ENCODE measurements at places on chromosomes 6 and 20.

- DNase-seq: no peak
These were observed 260.0 kb downstream of the NRN1 start for GRCh38 chr6:5746759-5747130.

GRCh38 chr6:167572106-167572505 is 247.2 kb downstream of the TTLL2 start:
- DNase-seq: no peak

DNA sequence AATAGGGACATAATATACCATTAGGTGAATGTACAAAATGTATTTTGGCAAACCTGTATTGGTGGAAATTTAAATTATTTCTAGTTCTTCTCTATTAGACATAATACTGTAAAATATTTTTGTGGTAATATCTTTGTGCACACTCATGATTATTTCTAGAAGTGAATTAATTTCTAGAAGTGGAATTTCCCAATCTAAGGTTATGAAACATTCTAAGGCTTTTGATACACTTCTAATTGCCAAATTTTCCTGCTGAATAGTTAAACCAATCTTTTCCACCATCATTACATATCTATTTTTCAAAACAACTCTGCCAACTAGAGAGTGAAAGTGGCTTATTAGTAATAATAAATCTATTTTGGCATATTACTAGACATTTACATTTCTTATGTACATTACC is 1.8 kb upstream of the CCND3 start:
- no peak for DNase-seq

DNA sequence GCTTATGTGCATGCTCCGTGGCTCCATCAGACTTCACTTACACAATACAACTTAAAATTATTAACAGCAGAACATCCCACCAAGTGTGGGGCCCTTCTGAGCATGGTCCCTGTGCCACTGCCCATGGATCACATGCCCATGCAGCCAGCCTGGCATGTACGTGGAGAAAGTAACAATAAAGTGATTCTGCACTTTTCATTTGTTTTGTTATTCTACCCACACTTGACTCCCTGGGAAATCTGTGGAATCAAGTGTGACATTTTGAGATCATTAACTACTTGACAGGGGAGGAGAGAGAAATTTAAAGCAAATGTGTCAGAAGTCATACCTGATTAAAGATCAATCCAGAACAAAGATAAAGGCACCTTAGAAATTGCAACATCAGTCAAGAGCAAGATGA is 112.0 kb downstream of the ISM1 start:
- no peak for DNase-seq

DNA sequence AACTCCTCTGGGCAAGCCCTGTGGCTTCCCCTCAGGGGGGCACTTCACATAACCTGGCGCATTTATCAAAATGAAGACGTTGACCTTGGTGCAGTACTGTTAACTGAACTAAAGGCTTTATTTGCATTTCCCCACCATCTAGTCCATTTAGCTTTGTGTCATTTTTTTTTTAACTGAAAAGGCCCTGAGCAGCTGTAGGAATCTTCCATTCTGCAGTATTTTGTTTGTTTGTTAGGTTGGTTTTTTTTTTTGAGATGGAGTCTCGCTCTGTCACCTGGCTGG is 10.7 kb downstream of the TMEM181 start:
- DNase-seq: no peak

- DNase-seq: no peak
These were observed 63.6 kb downstream of the SYTL3 start for GRCh38 chr6:158713469-158713868.

DNA sequence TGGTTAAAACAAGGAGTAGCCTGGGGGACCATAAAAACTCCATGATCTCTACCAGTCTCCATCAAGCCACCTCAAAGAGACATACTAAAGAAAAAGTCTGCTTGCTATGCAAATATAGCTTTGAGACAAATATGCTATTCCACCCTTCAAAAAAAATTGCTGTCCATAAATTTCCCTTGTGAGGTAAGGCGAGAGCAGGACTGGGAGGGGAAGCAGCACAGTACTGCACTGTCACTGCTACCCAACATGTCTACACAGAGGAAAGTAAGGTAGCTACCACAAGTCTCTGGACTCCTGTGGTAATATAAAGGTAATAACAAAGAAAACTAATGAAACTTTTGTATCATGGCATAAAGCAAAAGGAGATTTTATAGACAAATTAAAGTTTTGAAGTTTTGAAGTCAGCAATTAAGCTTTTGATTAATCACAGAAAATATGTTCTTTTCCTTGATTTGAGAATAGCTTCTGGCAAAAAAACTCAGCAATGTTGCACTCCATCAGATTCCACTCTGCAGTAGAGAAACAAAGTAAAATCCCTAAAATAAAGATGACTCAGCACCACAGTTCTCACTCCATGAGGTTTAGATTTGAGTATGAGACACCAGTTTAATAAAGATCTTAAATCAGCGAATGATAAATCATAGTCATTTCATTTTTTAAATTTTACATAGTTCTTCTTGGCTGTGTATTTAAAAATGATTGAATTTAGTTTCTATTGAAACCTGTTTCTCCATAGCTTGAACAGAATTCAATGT is 602.4 kb downstream of the COL12A1 start:
- DNase-seq: no peak

- DNase-seq: no peak
These were observed 100.9 kb upstream of the PMEPA1 start for GRCh38 chr20:57810511-57811373.

DNA sequence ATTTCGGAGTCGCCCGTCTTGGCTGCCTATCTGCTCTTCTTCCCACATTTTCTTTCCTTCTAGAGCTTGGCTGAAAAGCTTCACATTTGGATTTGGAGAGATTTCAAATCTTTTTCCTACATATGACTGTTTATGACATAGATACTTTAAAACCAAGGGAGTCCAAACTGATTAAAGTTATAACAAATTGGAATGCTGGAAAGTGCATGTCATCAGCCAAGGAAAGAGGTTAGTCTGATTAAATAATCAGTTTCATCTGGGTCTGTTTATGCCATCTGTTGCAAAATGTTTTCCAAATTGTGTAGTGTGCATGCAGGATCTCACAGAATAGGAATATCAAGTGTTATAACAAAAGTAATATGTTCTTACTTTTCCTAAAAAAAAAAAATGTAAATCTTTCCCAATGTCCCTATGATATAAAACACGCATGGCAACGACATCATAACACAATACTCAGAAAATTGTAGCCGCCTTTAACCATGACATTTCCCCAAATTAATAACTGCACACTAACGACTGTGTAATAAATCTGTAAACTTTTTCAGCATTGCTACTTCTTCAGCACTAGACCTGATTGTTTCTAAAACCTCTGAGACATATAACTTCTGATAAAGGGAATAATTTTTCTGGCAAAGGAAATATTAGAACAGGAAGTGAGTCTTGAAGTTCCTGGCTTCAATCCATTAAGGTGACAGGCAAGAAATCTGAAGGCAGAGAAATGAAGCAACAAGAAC is 230.2 kb upstream of the FOXQ1 start:
- no peak for DNase-seq

DNA sequence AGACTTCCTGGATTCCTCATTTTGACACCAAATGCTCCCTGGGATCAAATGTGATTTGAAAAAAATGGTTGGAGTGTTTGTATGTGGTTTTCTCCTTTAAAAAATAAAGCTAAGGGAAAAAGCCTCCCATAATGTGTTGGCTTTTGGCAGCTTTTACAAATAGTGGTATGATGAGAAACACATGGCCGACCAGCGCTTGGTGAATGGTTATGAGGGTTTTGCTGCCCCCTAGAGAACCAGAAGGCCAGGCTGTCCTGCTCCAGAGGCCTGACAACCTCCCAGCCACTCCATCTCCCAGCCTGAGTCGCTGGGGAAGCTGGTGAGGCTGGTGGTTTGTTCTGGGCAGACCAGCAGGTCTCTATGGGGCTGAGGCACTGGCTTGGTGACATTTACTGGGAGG is 69.3 kb downstream of the CLIC5 start:
- no peak for DNase-seq

DNA sequence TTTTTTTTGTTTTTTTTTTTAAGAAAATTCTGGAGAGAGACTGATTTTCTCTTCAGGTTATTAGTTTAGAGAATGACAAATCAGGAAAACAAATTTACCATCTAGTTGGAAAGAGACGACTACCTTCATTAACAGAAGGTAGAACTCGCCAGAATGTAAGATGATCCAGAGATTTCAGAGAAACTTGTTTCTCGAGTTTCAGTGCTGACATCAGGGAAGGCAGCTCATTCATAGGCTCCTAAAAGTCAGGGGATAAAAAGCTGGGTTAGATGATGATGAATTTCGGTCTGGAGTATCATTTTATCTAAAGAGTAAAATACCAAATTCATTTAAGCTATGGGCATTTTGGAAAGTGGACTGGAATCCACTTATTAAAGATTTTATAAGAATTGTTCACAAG is 27.9 kb downstream of the ZNF334 start:
- no peak for DNase-seq

GRCh38 chr6:110619275-110619908 is 143.0 kb upstream of the SLC22A16 start:
- no peak for DNase-seq

GRCh38 chr6:144372611-144373594 is 87.8 kb downstream of the UTRN start:
- DNase-seq: no peak

GRCh38 chr6:21340573-21340972 is 253.0 kb upstream of the SOX4 start:
- DNase-seq: no peak

DNA sequence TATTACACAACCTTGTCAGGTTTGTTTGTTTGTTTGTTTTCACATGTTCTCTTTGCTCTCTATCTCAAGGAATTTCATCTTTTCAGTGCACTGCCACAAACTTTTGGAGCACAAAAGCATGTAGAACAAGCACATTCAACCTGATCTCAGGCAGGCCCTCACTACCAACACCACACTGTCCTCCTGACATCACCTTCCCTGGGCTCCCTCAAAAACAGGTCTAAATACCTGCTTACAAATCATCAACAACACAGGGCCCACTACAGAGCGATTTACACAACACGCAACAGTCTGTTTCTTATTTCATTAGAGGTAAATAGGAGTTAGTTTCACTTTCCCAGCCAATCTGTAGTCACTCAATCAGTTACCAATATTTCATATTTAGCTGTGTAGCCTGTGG is 241.4 kb downstream of the EPHA7 start:
- DNase-seq: no peak

GRCh38 chr6:162625846-162626540 is 101.6 kb downstream of the PRKN start:
- no peak for DNase-seq

DNA sequence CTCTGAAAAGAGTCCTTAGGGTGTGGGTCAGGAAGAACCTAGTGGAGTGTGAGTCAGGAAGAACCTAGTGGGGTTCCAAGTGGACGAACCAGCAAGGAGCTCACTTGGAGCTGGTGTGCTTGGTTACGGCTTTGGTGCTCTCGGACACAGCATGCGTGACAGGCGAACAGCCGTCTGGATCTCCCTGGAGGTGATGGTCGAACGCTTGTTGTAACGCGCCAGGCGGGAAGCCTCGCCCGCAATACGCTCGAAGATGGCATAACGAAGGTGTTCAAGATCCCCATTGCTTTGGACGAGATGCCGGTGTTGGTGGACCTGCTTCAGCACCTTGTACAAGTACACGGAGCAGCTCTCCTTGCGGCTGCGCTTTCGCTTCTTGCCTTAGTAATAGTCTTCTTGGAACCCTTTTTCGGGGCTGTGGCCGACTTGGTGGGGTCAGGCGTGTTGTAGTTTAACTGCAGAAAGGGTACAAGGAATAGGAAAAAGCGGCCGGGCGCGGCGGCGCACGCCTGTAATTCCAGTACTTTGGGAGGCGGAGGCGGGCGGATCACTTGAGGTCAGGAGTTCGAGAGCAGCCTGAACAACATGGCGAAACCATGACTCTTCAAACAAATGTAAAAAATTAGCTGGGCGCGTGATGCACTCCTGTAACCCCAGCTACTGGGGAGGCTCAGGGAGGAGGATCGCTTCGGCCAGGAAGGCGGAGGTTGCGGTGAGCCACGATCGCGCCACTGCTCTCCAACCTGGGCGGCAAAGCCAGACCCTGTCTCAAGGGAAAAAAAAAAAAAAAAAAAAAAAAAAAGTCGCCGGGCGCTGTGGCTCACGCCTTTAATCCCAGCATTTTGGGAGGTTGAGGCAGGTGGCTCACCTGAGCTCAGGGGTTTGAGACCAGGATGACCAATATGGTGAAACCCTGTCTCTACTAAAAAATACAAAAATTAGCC is 48.0 kb downstream of the OR2B2 start:
- peak; percentile 38 for DNase-seq

DNA sequence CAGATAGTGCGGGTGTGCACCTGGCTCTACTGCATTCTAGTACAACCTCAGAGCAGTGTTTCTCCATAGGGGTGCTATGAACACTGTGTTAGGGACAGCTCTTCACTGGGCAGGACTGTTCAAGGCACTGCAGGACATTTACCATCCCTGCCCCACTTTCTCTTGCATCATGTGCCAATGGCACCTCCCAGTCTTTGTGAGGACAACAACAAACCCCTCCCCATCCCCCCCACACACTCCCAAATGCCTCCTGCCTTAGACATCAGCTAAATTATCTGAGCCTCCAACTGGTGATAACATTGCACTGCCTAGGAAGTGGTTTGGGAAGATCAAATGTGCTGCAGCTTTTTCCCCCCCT is 98.9 kb downstream of the FYN start:
- no peak for DNase-seq

DNA sequence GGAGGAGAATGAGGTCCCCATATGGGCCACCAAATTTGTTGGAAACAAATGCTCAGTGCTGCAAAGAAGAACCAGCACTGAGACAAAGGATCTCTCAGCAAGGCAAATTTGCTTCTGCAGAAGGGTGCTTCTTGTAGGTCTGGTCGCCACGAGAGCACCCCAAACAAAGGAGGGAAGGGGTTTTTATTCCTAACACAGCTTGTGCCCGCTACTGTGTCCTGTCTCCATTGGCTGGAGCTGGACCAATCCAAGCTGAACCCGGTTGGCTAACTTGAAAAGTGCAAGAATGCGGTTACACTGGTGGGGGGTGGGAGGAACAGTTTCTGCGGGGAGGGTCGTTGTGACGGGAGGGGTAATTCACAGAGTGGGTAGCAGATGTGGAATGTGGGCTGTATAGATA is 54.1 kb upstream of the TULP1 start:
- DNase-seq: no peak

GRCh38 chr20:50022676-50023075 is 39.9 kb downstream of the SNAI1 start:
- no peak for DNase-seq

GRCh38 chr6:1712451-1712850 is 102.7 kb downstream of the FOXC1 start:
- no peak for DNase-seq

DNA sequence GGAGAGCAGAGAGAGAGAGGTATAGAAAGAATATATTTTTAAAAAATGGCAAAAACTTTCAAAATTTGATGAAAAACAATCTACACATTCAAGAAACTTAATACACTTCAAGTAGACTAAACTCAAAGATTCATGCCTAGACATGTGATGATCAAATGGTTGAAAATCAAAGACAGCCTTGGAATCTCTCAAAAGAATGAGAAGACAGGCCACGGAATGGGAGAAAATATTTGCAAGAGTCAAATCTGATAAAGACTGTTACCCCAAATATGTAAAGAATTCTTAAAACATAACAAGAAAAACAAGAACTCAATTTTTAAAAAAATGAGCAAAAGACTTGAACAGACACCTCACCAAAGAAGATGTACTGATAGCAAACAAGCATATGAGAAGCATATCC is 49.7 kb downstream of the THEMIS start:
- DNase-seq: no peak

- DNase-seq: no peak
These were observed 9.7 kb upstream of the BPIFB1 start for GRCh38 chr20:33273117-33273851.

- DNase-seq: no peak
These were observed 37.0 kb downstream of the CEP250 start for GRCh38 chr20:35492352-35492751.

Measured in activated naive CD8-positive, alpha-beta T cell treated with anti-CD3 and anti-CD28 coated beads for 36 hours (primary cell).